Activated CD8-positive, alpha-beta T cell treated with anti-CD3 and anti-CD28 coated beads for 36 hours (primary cell): ENCODE measurements at places on chromosomes 1 and 21. TPM values are rescaled to one million over a fixed set of nuclear protein-coding genes. Genes with fewer than 3 reads are reported as not detected.
A peak's percentile ranks its signal among the peaks of the same experiment; 100 is the strongest.

The DCDC2B gene
- total RNA-seq = not detected

The TFAP2E gene
- total RNA-seq = 0.58 TPM

The RGS13 gene
- total RNA-seq = not detected

The CD247 gene
- total RNA-seq = 224 TPM

The NFASC gene
- total RNA-seq = not detected

The SPATA46 gene
- not detected for total RNA-seq

DNA sequence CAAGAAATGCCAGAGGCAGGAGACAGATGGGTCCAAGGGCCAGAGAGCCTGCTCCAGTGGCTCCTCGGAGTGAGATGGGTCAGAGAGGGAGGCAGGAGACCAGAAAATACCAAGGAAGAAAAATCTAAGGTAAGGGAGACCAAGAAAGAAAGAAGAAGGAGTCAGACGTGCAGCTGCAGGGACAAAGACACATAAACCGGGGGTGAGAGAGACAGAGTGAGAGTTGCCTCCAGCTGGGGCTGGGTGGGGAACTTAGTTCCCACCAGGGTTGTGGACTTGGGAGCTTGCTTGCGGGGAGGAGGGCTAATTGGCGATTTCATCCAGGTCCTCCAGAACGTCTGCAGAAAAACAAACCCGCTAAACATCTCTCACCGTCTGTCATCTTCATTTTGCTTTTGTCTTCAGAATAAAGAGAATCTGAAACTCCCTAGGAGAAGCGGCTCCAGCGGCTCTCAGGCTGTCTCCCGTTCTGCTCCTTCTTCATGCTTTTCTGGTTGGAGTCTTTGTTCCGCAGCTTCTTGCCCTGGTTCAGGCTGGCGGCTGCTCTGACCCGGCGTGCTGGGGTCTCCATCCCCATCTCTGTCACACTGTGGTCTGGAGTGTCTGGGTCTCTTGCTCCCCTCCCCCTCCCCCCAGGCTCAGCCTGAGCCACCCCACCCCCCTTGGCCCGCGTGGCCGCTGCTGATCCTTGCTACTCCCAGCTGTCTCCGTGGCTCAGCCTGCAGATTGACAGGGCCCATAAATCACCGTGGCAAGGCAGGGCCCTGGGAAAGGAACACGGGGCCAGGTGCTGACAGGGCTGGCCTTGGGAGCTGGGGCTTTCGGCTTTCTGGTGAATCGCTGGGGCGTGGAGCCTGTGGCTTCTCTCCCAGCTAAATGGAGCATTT, 66.6 kb downstream of the UBIAD1 start:
- no peak overlapping the region for H3K27ac ChIP-seq
- peaks cover 18% of the 10 kb centered on the region for H3K27me3 ChIP-seq
- H3K4me1 ChIP-seq = peaks cover 6% of the 10 kb centered on the region

DNA sequence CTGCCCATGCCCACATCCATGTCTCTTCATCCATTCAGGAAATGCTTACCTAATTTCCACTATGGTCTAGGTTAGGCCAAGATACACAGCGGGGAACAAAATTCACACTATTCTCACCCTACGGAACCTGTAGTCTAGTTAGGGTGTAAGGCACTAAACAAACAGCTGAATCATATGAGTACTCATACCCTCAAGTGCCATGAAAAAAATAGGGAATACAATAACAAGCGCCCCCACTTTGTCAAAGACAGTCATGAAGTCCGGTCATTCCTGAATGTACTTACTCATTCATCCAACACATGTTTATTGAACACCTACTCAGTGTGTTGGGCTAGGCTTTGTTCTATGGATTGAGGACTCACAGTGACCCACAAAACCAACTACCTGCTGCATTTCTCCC, 6.2 kb upstream of the FYB2 start:
- no peak overlapping the region for H3K27ac ChIP-seq
- peaks cover 4% of the 10 kb centered on the region for H3K27me3 ChIP-seq
- no peaks in the 10 kb centered on the region for H3K36me3 ChIP-seq
- DNase-seq = no peak

DNA sequence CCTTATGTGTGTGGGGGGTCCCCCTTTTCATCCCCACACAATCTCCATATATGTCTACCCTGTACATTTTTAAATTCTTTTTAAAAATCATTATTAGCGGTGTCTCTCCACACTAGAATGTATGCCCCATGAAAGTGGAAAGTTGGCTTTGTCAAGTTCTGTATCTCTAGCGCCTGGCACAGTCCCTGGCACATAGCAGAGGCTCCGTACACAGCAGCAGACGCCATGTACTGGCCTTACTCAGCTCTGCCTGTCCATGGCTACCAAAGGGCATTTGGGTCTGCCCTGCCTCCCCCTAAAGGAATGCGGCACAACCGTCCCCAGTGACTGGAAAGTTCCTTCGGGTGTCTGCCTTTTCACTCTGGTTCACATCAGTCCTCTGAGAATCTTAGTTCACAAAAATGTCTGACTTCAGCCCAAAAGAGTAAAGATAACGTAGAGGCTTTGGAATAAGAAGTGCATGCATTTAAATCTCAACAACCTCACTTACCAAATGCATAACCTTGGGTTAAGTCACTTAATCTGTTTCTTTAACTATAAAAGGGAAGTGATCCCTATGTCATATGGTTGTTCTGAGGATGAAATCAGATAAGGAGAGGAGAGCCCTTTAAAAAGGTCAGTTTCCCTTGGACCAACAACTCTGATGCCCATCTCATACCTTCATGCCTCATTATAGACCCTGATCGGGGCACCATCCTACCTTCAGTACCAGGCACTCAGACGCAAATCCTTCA, 61.1 kb downstream of the CD46 start:
- peaks cover 32% of the 10 kb centered on the region for H3K36me3 ChIP-seq
- no peaks in the 10 kb centered on the region for H3K27me3 ChIP-seq

- peaks cover 7% of the 10 kb centered on the region for H3K4me1 ChIP-seq
- H3K27me3 ChIP-seq = no peaks in the 10 kb centered on the region
- no peak for DNase-seq
- H3K4me3 ChIP-seq = no peak overlapping the region
- no peaks in the 10 kb centered on the region for H3K36me3 ChIP-seq
- no peak overlapping the region for H3K27ac ChIP-seq
Observed at GRCh38 chr1:52238887-52239707, 97.2 kb downstream of the ZFYVE9 start.

GRCh38 chr1:64743954-64744491, 852 bp upstream of the RAVER2 start:
- peak overlapping the region; percentile 80 for H3K4me3 ChIP-seq
- peak overlapping the region; percentile 51 for H3K27ac ChIP-seq
- no peaks in the 10 kb centered on the region for H3K36me3 ChIP-seq
- no peaks in the 10 kb centered on the region for H3K27me3 ChIP-seq
- peaks cover 14% of the 10 kb centered on the region for H3K4me1 ChIP-seq
- peak; percentile 4 for DNase-seq

- peak overlapping the region; percentile 16 for H3K4me3 ChIP-seq
- no peaks in the 10 kb centered on the region for H3K27me3 ChIP-seq
- peak overlapping the region; percentile 95 for H3K27ac ChIP-seq
Observed at GRCh38 chr1:31957701-31958674, 19.8 kb upstream of the PTP4A2 start.

- no peaks in the 10 kb centered on the region for H3K4me1 ChIP-seq
- H3K27ac ChIP-seq = no peak overlapping the region
- peaks cover 17% of the 10 kb centered on the region for H3K27me3 ChIP-seq
Observed at GRCh38 chr1:22677931-22678896, 25.2 kb downstream of the C1QB start.

DNA sequence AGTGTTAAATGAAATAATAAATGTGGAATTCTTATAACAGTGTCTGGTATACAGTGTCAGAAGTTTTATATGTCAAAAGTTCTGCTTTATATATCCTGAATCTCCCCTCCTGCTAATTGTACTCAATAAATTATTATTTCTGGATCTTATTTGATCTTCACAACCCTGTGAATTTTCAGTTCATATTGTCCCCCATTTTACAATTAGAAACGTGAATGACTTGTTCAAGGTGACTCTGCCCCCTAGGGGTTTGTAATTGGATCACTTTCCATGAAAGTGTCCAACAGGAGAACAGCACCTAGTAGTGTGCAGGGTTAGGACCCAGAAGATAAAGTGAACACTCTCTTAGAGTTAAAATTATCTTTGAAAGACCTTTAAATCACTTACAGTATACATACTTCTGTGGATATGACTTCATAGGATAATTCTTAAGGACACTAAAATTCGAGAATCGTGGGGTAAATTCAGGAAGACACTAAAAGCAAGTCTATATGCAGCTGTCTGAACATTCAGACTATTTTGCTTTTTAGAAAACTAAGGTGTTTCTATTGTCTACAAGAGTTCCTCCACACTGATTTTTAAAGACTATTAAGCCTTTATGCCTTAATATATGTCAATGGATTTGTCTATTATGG, 4.5 kb upstream of the DDR2 start:
- no peak overlapping the region for H3K4me3 ChIP-seq
- no peak overlapping the region for H3K27ac ChIP-seq
- peaks cover 2% of the 10 kb centered on the region for H3K4me1 ChIP-seq
- H3K36me3 ChIP-seq = no peaks in the 10 kb centered on the region
- H3K27me3 ChIP-seq = peaks cover 5% of the 10 kb centered on the region
